ENCODE measurements at places on chromosomes 3 and 15.

GRCh38 chr3:28935146-28935545 is 345.7 kb upstream of the RBMS3 start:
- no peak for DNase-seq

- DNase-seq: no peak
Observed at GRCh38 chr3:152345233-152345632, 76.5 kb downstream of the MBNL1 start.

DNA sequence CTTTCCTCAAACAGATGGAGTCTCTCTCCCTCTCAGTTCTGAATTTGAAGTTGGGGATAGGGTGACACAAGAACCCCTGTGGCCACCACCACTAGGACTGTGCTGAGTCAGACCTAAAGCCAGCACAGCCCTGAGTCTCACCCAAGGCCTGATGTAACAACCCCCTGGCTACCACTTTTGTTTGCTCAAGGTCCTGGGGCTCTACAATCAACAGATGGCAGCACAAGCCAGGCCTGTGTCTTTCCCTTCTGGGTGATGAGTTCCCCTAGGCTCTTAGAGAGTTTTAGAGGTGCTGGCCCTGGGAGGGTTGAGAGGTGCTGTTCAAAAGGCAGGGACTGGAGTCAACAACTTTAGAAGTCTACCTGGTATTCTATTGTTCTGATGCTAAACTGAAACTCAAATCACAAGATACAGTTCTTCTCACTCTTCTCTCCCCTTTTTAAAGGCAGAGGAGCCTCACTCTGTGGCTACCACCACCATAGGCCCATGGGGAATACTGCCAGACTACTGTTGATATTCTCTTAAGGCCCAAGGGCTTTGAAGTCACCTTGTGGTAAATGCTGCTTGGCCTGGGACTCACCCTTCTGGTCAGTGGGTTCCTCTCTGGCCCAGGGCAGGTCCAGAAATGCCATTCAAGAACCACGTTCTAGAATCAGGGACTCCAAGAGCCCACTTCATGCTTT is 6.5 kb downstream of the OR5K4 start:
- no peak for DNase-seq

DNA sequence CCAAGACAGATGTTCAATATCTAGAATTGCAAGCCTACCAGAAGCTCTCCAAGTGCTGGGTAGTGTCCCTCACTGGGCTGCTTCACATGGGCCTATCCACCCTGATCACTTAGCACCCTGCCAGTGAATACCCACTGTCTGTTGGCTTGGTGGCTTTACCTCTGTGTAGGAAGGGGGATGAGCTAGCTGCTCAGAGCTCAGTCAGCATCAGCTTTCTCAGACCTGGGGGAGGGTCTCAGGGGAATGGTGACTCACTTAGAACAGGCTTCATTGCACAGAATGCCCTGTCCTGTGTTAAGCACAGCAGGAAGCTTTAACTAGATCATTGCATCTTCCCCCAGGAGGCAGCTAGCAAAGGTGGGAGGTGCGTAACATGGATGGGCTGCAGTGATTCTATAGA is 209.8 kb downstream of the PDCD6IP start:
- DNase-seq: no peak

GRCh38 chr3:31275583-31275982 is 257.1 kb upstream of the STT3B start:
- no peak for DNase-seq

DNA sequence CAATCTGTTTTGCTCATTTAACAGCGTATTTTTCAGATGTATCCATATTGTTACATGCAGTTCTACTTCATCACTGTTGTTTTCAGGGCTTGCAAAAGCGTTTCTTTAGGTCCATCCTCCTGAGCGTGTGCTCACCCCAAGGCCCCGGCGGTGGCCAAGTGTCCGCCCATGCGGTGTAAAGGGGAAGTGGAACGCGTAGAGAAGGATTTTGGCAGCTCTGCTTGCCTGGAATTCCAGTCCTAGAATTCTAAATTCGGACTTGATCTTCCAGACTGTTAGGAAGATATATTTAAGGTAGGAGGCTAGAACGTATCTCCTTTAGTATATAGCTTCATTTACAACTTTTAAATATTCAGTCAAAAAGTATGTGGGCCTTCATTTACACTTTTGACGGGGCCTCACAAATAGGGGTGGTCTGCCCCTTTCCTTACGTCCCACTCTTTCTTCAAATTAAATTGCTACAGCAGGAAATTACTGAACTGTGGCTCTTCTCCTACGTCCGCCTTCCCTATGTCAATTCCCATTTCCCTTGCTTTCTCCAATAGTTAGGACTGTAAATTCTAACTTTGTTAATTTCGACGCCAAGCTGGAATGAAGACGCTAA is 609 bp upstream of the TBC1D23 start:
- no peak for DNase-seq

DNA sequence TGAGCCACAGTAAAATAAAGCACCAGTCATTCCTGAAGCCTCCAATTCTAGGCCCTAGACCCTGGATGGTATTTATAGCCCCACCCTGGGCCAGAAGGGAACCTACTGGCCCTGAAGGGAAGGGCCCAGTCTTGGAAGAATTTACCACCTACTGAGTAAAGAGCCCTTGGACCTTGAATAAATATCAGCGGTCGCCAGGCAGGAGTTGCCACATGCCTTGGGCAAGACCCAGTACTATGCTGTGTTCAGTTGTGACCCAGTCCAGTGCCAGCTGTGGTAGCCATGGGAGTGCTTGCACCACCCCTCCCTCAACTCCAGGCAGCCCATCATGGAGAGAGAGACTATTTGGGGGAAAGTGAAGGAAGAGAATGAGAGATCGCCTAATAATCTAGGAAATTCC is 27.0 kb downstream of the NCBP2 start:
- DNase-seq: no peak

DNA sequence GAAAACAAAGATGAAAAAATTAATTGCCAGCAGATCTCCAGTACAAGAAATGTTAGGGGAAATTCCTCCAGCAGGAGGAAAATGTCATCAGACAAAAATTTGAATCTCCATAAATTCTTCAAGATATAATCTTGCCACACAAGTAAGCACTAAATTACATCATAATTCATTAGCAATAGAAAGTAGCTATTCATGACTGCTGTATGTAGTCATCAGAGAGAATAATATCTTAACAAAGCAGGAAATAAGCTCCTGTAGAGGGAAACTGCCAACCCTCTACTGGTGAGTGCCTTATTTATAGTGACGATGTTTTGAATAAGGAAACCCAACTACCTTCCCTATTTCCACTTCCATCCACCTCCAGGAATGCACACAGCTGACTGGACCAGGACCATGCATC is 15.8 kb upstream of the SLC27A2 start:
- no peak for DNase-seq

GRCh38 chr3:5036858-5037257 is 57.6 kb downstream of the BHLHE40 start:
- DNase-seq: no peak

DNA sequence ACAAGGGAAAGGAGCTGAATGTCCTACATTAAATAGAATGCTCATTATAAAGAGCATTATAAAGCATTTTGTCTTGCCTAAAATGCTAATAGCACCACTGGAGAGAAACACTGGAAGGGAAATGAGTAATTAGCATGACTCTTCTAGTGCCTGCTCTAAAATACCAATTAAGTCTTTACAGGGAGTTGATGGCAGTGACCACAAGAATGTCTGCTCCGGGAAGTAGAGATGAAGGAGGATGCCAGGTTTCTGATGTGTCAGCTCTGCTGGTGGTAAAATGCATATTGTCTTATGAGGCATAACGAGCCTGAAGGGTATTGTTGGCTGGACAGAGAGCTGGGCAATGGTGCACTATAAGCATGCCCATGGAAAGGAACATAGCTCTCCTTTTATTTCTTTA is 49.5 kb downstream of the MYLK start:
- DNase-seq: no peak

DNA sequence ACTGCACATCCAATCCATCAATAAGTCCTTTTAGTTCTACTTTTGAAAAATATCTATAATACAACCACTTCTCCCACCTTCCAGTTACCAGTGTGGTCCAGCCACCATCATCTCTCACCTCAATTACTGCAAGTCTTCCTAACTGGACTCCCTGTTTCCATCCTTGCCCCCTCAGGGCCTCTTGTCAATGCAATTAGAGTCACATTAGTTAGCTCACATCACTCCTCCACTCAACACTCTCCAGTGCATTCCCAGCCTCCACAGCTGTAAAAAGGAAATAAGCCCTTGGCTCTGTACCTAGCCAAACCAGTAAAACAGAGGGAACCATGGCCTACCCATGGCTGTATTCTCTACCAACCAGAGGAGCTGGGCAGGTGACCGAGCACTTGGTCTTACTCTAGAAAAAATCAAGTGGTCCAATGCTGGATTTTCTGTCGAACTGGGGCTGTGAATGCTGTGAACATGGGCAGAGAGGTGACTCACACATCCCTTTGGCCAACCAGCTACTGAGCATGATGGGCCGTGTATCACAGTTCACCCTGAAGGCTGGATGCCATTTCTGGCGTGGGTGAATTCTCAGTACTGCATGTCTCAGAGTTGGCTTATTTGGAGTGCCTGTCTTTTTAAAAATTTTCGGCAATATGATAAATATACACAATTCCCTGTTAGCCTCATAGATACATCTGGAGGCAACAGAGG is 62.5 kb upstream of the C15orf61 start:
- no peak for DNase-seq

GRCh38 chr3:27311400-27311799 is 57.8 kb downstream of the NEK10 start:
- no peak for DNase-seq

DNA sequence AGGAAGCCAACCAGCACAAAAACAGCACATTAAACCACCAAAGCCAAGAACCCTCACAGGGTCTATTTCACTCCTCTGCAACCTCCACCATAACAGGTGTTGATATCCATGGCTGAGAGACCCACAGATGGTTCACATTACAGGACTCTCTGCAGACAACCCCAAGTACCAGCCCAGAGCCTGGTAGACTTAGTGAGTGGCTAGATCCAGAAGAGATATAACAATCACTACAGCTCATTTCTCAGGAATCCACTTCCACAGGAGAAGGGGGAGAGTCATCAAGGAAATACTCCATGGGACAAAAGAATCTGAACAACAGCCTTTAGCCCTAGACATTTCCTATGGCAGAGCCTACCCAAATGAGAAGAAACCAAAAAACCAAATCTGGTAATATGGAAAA is 168.1 kb upstream of the CD96 start:
- DNase-seq: no peak

- no peak for DNase-seq
Observed at GRCh38 chr3:102096066-102096465, 246.8 kb downstream of the NFKBIZ start.

GRCh38 chr3:194396859-194397756 is 2.0 kb downstream of the GP5 start:
- peak; percentile 50 for DNase-seq

DNA sequence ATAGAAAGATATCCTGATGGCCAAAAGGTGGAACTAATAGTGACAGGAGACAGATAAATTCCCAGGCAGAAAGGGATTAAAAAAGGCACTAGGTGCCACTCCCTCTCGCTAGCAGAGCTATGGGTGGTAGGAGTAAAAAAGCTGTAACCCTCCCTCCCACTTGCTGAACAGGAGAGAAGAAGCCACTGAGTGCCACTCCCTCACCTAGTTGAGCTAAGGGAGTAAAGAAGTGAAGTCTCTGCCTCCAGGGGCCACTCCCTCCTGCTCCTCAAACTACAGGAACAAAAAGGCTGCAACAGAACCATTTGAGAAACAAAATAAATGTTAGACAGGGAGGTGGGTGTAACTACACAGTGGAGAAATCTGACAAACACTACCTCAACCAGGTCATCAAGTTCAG is 276.2 kb upstream of the EPHA6 start:
- no peak for DNase-seq

- DNase-seq: no peak
Observed at GRCh38 chr3:197202694-197203093, 95.7 kb downstream of the DLG1 start.

- no peak for DNase-seq
Observed at GRCh38 chr3:181541414-181541813, 170.3 kb upstream of the SOX2 start.

DNA sequence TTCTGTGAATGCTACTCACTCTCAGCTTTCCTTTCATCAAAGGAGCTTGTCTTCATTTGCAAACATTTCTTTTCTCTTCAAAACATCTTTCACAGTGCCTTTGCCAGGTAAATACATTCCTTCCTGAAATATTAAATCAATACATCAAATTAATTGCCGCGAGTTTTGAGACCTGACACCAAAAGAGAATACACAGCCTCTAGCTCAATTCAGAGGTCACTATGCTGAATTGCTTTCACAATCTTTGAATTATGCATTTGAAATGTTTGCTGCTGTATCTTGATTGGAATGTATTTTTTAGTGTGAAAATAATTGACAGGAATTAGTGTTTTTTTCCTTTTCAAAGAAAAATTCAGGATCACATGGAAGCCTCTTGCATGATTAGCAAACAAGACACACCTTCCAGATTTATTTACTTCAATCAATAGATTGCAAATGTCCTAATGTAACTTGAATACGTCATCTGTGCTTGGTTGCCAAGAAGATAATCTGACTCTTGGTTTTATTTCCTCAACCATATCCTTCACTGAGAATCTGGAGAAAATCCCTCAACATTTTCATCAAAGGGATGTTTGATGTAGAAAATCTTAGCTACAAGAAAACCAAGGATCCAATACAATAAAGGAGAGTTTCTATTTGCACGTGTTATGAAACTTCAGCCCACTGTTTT is 83.6 kb downstream of the KCNH8 start:
- no peak for DNase-seq

DNA sequence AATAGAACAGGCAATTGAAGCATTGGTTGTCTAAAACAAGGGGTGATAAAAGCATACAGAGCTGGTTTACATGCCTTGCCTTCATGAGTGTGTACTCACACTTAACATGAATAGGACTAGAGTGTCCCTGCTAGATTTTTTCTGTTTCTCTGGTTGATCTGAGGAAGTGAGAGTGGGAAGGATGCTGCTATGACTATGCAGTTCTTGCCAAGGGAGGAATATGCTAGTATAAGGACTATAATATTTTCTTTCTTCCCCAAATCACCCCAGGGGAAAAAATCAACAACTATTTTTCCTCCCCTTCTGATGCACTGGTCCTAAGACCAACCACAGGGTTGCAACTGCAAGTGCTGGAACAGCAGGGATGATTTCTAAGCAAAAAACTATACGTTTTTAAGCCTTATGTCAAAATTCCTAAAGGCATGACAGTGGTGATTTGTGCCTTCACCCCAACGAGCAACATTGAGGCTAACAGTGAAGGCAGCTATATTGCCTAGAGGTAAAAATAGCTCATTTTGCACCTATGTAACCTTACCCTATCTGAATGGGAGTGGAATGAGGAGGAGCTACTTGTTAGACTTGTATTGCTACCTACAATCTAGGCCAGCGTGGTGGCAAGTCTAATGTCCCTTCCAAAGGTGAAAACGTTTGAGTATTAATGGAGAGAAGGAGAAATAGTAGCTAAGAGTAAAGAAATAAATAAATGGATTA is 33.5 kb upstream of the USP8 start:
- no peak for DNase-seq

GRCh38 chr3:175748087-175748730 is 889.1 kb downstream of the NAALADL2 start:
- DNase-seq: no peak

DNA sequence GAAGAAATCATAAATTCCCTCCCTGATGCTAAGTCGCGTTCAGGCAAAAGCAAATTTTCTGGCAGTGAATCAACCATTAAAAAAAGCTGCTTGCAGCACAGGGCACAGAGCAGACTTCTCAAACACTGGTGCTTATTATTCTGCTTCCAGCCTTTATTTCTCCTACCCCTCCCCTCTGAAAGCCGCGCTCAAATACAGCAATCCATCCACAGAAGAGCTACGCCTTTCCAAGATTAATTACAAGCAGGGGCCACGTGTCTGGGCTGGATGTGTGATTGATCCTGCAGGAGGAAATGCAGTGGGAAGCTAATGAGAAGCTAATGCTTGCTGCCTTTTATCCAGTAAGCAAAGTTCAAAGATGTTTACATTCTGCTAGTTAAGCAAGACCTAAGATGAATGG is 134.9 kb upstream of the TOPAZ1 start:
- no peak for DNase-seq
